Activated naive CD8-positive, alpha-beta T cell treated with anti-CD3 and anti-CD28 coated beads, Interleukin-2, amount 10 ng/mL, durations not matched to agents 7 days and 5 days (primary cell): ENCODE measurements at places on chromosomes 4 and X. TPM values are rescaled to one million over a fixed set of nuclear protein-coding genes. Genes with fewer than 3 reads are reported as not detected.

Gene PIN4
- total RNA-seq, result 9.5 TPM

Gene LUZP4
- not detected for total RNA-seq

Gene CWH43
- total RNA-seq, result not detected

Gene STAP1
- total RNA-seq, result 27.8 TPM

Gene ANKRD37
- 7.4 TPM for total RNA-seq

Gene CCKAR
- not detected for total RNA-seq

Gene DDX60
- total RNA-seq, result 137 TPM

Gene SPIN2A
- 1.6 TPM for total RNA-seq

Gene GPC4
- not detected for total RNA-seq

Gene PRKG2
- 1.2 TPM for total RNA-seq

Gene APELA
- not detected for total RNA-seq

Gene ATP2B3
- not detected for total RNA-seq

Gene USP27X
- total RNA-seq, result 3.5 TPM

Gene EGFL6
- total RNA-seq, result 17.6 TPM

Gene UGT2A1
- total RNA-seq, result not detected
